ENCODE measurements at places on chromosomes 3 and 15. TPM values are rescaled to one million over a fixed set of nuclear protein-coding genes. Genes with fewer than 3 reads are reported as not detected.

DNA sequence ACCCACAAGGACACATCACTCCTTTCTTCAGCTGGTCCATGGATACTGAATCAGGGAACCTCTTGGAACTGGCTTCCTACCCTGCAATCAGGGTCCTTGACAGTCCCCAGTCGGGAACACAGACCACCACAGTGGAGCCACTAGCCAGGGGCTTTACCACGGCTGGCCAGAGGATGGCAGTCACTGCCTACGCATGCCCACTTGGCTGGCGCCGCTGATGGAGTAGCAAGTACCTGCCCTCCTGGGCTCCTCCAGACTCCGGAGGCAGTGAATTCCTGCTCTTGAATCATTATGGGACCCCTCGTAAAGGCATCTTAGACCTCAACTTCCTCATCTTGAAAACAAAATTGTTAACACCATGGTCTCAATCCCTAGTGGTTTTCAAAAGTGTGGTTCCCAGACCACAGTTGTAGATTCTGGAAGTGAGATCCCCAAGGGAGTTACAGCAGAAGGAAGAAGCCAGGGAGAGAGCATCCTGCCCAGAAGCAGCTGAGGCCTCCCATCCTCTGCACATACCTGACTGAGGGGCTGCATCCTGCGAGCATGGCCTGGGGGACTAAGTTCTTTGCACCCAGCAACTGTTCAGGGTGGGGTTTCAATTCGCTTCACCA, 9.1 kb upstream of the SKIC8 start:
- DNase-seq = peak; percentile 70
- peaks cover 10% of the 10 kb centered on the region for H3K27me3 ChIP-seq
- H3K4me1 ChIP-seq = no peaks in the 10 kb centered on the region
- no peaks in the 10 kb centered on the region for H3K36me3 ChIP-seq

- H3K4me1 ChIP-seq = no peaks in the 10 kb centered on the region
- DNase-seq = no peak
- no peak overlapping the region for H3K4me3 ChIP-seq
- H3K27me3 ChIP-seq = no peaks in the 10 kb centered on the region
- H3K36me3 ChIP-seq = no peaks in the 10 kb centered on the region
- no peak overlapping the region for H3K27ac ChIP-seq
Measured at GRCh38 chr3:178236555-178237277, 299.5 kb upstream of the KCNMB2 start.

DNA sequence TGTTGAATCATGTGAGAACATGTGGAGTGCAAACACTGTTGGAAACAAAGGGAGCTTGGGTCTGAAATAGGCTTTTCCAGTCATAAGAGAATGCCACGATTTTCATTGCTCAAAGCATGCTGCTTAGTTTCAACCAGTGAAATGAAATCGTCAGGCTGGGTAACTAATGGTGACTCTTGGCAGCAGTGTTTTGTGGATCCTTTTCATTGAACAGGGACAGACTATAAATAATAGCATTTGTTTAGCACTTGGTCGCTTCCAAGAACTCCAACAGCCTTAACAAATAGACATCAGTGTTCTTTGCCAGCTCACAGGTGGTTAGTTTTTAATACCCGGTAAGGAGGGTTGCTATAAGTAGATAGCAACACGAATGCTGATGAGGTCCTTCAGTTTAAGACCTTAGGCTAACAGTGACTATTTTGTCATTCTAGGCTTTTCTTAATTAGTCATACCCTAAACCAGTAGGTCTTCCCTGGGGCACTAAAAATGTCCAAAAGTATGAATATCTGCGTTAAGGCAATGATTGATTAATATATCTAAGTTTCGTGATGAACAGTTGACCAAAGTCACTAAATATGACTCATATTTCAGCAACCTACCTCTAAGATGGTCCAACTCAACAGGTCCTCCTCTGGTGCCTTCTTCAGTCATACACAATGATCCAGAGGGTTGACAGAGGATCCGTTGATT, 15.8 kb downstream of the TP63 start:
- DNase-seq = no peak
- H3K36me3 ChIP-seq = no peaks in the 10 kb centered on the region
- H3K4me1 ChIP-seq = no peaks in the 10 kb centered on the region

DNA sequence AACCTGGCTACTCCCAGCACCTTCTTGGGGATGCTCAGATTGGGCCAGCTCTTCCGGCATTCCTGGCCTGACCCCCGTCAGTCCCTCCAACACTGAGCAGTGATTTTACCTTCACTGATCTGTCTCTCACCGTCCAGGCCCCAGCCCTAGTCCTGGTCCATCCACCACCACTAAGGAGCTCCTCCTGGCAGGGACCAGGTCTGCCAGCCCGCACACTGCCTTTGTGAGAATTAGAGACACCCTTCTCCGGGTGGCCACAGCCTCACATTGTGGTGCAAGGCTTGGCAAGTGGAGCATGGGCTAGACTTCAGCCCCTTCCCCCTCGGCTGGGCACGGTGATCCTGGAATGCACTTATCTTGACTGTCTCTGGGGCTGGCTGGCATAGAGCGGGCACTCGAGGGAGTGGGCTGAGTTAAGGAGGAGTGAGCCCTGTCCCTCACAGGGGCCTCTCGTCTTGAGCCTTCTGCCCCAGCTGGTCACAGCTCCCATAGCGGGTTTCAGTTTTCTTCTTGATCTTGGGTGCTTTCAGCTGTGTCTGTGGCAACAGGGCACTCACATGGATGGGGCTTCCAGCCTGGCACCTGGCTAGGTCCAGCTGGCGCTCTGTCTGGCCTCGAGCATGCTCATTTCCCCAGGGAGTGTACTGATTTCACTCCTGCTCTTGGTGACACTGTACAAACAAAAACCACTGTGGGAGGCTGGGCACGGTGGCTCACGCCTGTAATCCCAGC, 53.9 kb downstream of the LINGO1 start:
- H3K27ac ChIP-seq = no peak overlapping the region
- no peaks in the 10 kb centered on the region for H3K27me3 ChIP-seq
- no peak for DNase-seq
- H3K36me3 ChIP-seq = no peaks in the 10 kb centered on the region
- no peak overlapping the region for H3K4me3 ChIP-seq

DNA sequence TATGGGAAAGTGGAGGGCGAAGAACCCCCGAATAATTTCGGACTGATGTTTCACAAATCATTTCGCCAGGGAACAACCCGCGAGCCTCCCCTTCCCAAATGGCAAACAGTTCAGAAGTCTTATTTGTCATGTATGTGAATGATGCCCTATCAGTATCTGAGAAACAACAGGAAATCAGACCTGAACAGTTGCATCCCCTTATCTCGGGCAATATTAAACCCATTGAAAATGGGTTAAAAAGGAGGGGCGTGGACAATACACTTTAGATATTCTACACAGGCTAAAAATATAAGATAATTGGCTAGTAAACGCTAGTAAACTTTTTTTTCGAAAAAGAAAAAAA, 1003.3 kb upstream of the NR2F2 start:
- no peaks in the 10 kb centered on the region for H3K36me3 ChIP-seq
- peak overlapping the region; percentile 25 for H3K4me3 ChIP-seq
- peaks cover 54% of the 10 kb centered on the region for H3K27me3 ChIP-seq
- H3K27ac ChIP-seq = no peak overlapping the region

DNA sequence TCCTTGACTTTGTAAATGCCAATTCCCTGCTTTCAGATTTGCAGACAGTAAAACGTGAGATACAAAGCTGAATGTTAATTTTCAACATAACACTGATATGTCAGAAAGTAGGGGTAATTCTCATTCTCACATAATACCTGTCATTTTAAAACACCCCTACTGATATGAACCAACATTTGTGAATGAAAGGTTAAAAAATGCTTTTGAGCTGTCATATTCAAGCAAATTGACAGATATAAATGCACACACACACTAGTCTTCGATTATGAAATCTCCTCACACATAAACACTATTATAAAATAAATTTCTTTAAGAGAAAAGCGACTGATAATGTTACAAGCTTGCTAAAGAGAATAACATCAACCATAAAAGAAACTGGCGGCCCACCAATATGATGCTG, 128.8 kb downstream of the PEAK1 start:
- H3K27ac ChIP-seq = no peak overlapping the region
- no peak overlapping the region for H3K4me3 ChIP-seq
- no peaks in the 10 kb centered on the region for H3K36me3 ChIP-seq
- no peak for DNase-seq
- H3K27me3 ChIP-seq = no peaks in the 10 kb centered on the region

DNA sequence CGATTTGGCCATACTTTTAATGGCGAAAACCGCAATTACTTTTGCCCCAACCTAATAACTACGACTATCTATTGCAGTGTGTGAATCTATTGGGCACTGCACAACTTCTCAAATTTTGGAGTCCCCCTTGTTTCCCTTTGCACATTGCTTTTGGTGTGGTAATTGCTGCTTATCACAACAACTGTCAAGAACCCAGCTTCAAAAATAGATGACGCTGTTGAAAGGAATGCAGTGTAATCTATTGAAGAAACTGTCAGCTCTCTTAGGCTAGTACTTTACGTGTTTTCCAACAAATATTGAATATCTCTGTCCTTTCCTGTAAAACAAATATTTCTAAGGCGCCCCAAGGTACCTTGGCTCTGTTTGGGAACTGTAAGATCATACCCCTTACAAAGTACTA, 222.8 kb upstream of the UBE2E2 start:
- DNase-seq = no peak
- H3K27me3 ChIP-seq = no peaks in the 10 kb centered on the region
- H3K27ac ChIP-seq = no peak overlapping the region
- H3K36me3 ChIP-seq = no peaks in the 10 kb centered on the region
- peaks cover 4% of the 10 kb centered on the region for H3K4me1 ChIP-seq
- no peak overlapping the region for H3K4me3 ChIP-seq

- H3K4me3 ChIP-seq = no peak overlapping the region
- no peaks in the 10 kb centered on the region for H3K4me1 ChIP-seq
- H3K27me3 ChIP-seq = no peaks in the 10 kb centered on the region
Measured at GRCh38 chr3:110504901-110505300, 566.7 kb upstream of the NECTIN3 start.

Gene RETNLB
- not detected for total RNA-seq

Gene IL5RA
- total RNA-seq = not detected

Gene LRRC34
- 4.0 TPM for total RNA-seq

Data from activated naive CD8-positive, alpha-beta T cell treated with anti-CD3 and anti-CD28 coated beads for 36 hours (primary cell).